ENCODE measurements at places on chromosomes 2 and 18.

- no peak for DNase-seq
Observed at GRCh38 chr2:58130238-58130637, 83.6 kb downstream of the VRK2 start.

DNA sequence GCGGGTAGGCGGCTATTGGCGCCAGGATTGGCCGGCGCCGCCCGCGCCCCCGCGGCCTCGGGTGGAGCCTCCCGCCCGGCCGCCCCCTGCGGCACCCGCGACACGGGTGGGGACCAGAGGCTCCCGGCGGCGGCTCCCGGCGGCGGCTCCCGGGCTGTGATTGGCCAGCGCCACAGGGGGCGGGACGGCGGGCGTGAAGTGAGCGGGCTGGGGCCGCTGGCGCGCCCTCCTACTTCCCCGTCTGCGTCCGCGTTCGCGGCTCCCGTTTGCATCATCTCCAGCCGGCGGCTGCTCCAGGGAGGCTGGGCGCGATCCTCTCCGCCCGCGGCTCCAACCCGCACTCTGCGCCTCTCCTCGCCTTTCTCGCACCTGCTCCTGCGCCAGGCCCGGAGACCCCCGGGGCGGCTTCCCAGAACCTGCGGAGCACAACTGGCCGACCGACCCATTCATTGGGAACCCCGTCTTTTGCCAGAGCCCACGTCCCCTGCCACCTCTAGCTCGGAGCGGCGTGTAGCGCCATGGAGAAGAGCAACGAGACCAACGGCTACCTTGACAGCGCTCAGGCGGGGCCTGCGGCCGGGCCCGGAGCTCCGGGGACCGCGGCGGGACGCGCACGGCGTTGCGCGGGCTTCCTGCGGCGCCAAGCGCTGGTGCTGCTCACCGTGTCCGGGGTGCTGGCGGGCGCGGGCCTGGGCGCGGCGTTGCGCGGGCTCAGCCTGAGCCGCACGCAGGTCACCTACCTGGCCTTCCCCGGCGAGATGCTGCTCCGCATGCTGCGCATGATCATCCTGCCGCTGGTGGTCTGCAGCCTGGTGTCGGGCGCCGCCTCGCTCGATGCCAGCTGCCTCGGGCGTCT lies at the start of gene SLC1A4:
Gene SLC1A4, plus strand, starts transcription at position 274 of the 856 bp plus-strand sequence. Its CDS starts 245 bp downstream, at position 519.
- DNase-seq: peak; percentile 86

DNA sequence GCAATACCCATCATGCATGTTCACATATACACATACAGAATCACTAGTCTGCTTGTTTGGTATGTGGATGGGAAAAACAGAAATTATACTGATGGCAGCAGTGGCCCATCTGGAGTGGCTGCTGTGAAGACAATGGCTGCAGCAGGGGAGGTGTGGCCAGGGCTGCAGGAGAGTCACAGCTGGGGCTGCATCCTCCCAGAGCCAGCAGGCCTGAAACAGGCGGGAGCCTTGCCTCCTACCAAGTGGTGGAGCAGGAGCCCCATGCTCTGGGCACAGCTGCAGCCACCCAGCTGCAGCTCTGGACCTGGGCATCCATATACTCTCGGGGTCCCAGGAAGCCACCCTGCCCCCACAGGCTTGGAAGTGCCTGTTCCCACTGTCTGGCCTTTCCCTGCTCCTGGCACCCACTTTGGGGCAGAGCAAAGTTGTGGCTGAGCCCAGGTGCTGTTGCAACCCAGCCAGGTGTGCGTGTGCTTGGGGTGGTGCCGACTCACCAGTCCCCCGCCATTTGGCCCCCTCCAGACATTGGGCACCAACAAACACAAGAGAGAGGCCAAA lies 136.6 kb downstream of the SPAG16 start:
- DNase-seq: no peak

GRCh38 chr2:187878112-187878511 lies 323.9 kb upstream of the TFPI start:
- DNase-seq: no peak

DNA sequence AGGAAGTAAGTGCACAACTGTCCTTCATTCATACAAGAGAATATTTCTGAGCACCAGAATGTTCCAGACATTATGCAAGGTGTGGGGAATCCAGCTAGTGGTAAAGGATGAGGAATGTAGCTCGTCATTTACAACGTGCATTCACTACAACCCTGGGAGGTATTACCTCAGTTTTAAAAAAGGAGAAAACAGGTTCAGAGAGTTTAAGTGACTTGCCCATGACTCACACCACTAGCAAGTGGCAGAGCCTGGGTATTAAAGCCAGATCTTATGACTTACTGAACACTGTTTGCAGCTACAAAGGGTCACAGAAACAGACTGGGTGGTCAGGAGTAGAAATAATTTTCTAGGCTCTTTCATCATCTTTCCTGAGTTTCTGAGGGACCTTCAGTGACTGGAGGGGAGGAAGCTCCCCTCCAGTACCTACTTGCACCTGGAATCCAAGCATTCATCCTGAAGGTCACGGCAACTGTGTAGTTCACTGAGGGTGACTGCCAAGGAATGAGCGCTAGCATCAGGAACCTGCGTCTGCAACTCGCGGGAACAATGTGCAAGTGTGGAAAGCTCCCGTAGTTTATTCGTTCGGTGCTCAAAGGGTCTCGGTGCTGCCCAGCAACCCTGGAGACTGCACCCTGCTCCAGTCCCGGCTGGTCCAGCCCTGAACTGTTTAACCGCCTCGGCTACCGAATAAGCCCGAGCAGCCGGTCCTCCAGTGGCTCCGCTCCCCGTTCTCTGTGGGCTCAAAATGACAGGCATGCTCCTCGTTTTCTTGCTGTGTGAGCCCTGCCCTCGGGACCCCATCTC lies 647 bp downstream of the CCDC121 start:
- DNase-seq: peak; percentile 95

DNA sequence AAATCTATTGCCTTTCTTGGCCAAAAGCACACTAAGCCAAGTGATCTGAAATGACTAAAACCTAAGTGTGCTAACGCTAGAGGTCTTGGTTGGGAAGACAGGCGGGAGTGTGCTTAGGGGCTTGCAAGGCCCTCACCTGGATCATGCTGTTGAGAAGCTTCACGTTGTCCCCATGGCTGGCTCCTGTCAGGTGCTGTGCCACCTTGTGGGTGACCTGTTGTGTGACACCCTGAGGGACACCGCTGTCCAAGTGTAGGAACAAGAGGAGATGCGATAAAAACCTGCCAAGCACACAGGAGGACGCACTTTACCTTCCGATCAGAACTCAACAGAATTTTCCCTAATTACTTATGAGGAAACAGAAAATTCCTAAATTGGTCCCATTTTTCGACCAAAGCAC lies 50.8 kb downstream of the EPG5 start:
- DNase-seq: no peak

GRCh38 chr18:12637901-12638643 lies 19.8 kb downstream of the SPIRE1 start:
- peak; percentile 90 for DNase-seq

DNA sequence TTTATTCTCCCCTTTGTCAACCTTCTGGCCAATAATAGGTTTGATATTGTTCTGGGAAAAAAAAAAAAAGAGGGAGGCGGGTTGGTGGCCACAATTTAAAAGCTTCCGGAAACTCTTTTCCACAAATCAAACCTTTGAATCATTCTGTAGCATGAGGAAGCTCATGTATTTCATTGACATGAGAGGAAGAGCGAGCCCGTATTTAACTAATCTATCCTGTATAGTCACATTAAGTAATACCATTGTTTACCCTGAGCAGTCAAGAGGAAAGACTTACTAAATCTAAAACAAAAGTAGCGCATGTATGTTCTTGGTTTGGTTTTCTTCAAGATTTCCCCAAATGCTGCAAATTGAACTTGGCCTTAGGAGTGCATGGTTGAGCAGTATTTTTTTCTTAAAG lies 120.1 kb downstream of the NCKAP5 start:
- DNase-seq: no peak

DNA sequence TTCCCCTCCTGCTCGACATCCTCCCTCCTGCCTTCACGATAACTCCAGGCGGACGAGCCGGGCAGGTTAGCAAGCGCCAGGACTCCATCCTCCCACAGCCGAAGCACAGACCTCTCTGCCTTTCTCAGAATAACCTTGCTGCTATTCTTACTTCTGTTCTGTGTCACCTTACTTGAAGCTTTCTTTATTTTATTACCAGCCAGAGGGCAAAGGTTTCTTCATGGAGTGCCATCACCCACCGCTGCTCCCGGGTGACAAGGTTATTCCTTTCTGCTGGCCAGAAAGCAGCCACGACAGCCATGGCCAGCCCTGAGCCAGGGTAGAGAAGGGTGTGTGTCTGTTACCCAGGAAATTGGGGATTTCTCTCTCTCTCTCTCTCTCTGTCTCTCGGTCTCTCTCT lies 227.1 kb downstream of the ANAPC1 start:
- DNase-seq: no peak

- no peak for DNase-seq
Observed at GRCh38 chr18:64127172-64127571, 21.7 kb downstream of the LINC00305 start.

- DNase-seq: no peak
Observed at GRCh38 chr2:136239079-136239685, 121.2 kb upstream of the CXCR4 start.

- no peak for DNase-seq
Observed at GRCh38 chr2:179550214-179550613, 285.6 kb upstream of the SESTD1 start.

- DNase-seq: peak; percentile 14
Observed at GRCh38 chr18:41134426-41134825, 820.6 kb upstream of the PIK3C3 start.

- DNase-seq: no peak
Observed at GRCh38 chr2:187912950-187913349, 358.7 kb upstream of the TFPI start.

DNA sequence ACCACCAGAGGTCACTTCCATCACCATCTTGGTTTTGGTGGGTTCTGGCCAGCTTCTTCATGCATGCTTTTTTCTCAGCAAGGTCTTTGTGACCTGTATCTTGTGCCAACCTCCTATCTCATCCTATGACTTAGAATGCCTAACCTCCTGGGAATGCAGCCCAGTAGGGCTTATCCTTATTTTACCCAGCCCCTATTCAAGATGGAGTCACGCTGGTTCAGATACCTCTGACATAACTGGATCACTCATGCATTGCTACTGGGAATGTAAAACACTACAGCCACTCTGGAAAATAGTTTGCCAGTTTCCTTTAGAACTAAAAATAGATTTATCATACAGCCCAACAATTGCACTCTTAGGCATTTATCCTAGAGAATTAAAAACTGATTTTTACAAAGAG lies 219.2 kb downstream of the IRS1 start:
- DNase-seq: no peak

GRCh38 chr2:182504903-182505302 lies 78.1 kb upstream of the PDE1A start:
- peak; percentile 95 for DNase-seq

- no peak for DNase-seq
Observed at GRCh38 chr2:217979151-217979811, 23.5 kb downstream of the TNS1 start.

DNA sequence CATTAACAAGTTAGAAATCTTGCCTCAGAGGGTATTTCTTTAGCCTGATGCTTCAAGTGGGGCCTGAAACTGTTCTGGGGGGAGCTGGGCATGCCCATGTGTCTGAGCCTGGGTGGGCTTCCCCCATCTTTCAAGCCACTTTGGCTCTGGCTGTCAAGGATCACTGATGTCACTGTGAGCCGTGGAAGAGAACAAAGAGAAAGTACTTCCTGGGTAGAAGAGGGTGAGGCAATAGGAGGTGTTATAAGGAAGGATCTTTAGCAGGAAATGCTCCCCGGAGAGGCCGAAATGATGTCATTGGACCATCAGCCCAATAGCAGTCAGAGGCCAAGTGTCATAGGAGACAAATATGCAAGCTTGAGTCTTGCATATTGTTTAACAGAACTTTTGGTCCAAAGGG lies 228.4 kb upstream of the MEX3C start:
- DNase-seq: no peak

DNA sequence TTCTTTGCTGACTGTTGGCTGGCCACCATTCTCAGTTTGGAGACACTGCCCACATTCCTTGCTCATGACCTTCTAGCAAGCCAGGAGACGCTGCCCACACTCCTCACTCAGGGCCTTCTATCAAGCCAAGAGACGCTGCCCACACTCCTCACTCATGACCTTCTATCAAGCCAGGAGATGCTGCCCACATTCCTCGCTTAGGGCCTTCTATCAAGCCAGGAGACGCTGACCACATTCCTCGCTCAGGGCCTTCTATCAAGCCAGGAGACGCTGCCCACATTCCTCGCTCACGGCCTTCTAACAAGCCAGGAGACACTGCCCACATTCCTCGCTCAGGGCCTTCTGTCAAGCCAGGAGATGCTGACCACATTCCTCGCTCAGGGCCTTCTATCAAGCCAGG lies 131.3 kb upstream of the CBLN2 start:
- DNase-seq: peak; percentile 99

GRCh38 chr18:10015288-10015701 lies 101.5 kb downstream of the VAPA start:
- peak; percentile 46 for DNase-seq

GRCh38 chr2:182550234-182550633 lies 123.4 kb upstream of the PDE1A start:
- DNase-seq: no peak

- peak; percentile 62 for DNase-seq
Observed at GRCh38 chr2:20225294-20226151, 593 bp upstream of the SDC1 start.

GRCh38 chr2:111222204-111222866 lies 101.6 kb downstream of the BCL2L11 start:
- DNase-seq: no peak

GRCh38 chr2:84702941-84703340 lies 177.9 kb downstream of the TRABD2A start:
- DNase-seq: no peak

DNA sequence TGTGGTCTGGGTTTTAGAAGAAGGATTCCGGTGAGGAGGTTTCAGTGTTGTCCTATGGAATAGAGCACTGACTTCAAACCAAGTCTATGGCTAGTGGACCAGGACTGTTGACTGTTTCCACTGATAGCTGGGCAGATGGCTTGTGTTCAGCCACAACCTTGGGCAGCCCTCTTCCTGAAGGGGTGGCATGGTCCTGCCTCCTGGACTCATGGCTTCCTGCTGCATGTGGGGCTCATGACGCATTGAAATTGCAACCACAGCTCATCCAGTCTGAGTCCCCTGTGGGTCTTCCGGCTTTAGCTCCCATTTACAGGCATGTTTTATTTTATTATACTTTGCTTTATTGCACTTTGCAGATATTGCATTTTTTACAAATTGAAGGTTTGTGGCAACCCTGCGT lies 105.0 kb downstream of the B3GNT2 start:
- no peak for DNase-seq

DNA sequence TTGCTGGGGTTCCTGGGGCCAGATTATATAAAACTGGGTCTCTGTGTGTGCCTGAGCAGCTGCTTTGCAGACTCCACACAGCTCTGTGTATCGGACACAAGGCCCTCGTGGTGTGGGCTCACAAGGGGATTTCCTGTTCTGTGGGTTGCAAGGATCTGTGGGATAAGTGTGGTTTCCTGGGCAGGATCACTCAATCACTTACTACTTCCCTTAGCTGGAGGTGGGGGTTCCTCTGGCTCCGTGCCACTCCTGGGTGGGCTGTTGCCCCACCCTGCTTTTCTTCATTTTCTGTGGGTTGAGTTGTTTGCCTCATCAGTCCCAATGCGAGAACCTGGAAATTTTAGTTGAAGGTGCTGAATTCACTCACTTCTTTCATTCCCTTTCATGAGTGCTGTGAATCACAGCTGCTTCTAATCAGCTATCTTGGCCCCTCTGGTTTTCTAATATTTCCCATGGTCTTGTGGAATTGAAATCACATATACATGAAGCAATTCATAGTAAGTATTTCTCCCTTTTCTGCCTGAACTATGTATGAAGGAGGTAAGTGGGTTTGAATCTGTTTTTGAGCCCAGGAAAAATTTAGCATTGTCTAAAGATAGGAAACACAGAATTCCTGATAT lies 196.3 kb downstream of the DCDC2C start:
- no peak for DNase-seq

- no peak for DNase-seq
Observed at GRCh38 chr2:190052307-190052706, 10.2 kb downstream of the MSTN start.

All from NCI-H226 (cell line).